ENCODE measurements at places on chromosomes 2 and 18.

- peak; percentile 89 for DNase-seq
Observed at GRCh38 chr2:101151146-101151858, at the start of gene TBC1D8. Gene TBC1D8, minus strand, starts transcription at chr2:101151382. Its CDS starts 129 bp downstream, at chr2:101151253.

- DNase-seq = no peak
Observed at GRCh38 chr18:58362027-58362575, 266.8 kb downstream of the ALPK2 start.

DNA sequence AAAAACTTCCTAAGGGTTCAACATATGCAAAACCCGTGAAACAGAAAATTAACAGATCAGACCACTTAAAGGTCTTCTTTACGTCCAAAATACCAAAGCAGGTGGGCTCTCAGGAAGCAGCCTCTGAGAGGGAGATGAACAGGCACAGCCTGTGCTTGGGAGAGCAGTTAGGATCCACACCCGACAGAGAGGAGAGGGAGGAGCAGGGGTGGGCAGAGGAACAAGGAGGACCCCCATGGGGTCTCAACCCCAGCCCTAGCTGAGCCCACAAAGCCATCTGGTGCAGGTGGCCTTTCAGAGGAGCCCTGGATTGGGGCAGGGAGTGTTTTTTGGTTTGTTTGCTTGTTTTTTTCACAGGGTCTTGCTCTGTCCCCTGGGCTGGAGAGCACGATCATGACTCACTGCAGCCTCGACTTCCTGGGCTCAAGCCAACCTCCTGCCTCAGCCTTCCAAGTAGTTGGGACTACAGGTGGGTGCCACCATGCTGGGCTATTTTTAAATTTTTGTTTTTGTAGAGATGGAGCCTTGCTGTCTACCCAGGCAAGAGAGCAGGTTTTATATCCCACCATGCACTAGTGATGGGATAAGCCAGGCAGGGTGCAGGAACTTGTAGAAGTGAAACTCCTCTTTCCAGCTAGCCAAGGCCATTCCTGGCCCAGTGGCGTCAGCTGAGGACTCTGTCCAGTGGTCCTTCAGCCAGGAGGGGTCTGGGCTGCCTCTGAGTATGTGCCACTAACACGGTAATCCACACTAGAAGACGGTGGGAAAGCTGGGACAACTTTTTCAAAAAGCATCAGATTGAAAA, 154.1 kb upstream of the HDAC4 start:
- no peak for DNase-seq

- no peak for DNase-seq
Observed at GRCh38 chr2:149261692-149262091, 68.7 kb upstream of the LYPD6 start.

GRCh38 chr2:129253461-129253812, 726.0 kb upstream of the RAB6C start:
- no peak for DNase-seq

DNA sequence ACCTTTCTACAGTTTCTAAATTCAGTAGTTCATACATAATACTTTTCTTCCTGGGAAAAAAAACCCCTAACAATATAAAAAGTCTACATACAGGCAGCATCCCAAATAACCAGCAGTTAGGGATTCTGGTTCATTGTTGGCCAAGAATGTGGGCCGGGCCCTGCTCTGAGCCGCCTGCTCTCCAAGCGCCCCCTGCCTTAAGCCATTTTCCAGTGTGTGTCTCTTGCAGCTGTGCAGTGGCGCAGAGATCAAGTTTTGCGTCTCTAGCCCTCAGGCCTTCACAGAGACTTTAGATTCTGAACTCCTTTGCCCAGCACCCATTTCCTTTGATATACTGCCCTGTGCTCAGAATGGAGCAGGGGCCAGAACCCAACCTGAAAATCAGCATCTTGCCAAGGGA, 32.9 kb downstream of the RMC1 start:
- no peak for DNase-seq

GRCh38 chr18:23066504-23067039, 68.7 kb upstream of the CABLES1 start:
- DNase-seq = no peak

DNA sequence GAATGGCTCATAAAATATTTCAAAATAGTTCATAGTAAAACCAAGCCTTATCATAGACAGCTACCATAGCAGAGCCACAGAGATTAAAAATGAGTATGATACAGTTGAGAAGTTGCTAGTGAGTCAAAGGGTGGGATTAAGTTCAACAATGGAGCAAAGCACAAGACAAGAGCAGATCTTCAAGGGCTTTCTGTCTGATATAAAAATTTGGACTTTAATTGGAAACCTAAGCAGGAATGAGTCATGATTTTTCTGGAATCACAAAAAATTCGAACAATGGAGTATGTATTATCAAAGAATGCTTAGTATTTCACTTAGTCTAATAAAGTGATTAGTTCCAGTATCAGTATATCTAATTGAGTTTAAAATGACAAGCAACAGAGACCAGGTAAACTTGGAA, 487.3 kb upstream of the NETO1 start:
- no peak for DNase-seq

- no peak for DNase-seq
Observed at GRCh38 chr2:79952616-79953015, 351.9 kb downstream of the LRRTM1 start.

DNA sequence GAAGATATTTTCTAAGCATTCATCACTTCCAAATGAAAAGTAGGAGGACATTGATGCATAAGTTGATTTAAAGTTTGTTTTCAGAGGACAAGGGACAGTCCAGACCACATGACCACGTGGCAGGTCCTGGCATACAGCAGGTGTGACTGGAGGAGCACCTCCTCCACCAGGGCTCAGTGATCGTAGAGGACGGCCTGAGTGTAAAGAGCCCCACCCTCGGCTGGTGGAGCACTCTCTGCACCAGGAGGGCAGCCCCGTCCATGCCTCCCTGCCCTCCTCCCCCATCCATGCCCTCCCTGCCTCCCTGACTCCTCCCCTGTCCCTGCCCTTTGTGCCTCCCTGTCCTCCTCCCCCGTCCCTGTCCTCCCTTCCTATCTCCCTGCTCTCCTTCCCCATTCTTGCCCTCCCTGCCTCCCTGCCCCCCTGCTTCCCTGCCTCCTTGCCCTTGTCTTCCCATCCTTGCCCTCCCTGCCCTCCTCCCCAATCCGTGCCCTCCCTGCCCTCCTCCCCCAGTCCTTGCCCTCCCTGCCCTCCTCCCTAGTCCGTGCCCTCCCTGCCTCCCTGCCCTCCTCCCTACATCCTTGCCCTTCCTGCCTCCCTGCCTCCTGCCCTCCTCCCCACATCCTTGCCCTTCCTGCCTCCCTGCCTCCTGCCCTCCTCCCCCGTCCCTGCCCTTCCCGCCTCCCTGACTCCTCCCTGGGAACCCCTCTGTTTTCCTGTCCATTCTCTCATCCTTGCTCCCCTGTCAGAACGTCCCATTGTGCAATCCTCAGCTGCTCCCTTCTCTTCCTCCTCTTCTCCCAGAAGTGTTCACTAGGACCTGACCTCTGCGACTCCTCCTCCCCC, 47.9 kb downstream of the ANKMY1 start:
- no peak for DNase-seq

GRCh38 chr2:45390441-45390840, 220.6 kb downstream of the SRBD1 start:
- no peak for DNase-seq

DNA sequence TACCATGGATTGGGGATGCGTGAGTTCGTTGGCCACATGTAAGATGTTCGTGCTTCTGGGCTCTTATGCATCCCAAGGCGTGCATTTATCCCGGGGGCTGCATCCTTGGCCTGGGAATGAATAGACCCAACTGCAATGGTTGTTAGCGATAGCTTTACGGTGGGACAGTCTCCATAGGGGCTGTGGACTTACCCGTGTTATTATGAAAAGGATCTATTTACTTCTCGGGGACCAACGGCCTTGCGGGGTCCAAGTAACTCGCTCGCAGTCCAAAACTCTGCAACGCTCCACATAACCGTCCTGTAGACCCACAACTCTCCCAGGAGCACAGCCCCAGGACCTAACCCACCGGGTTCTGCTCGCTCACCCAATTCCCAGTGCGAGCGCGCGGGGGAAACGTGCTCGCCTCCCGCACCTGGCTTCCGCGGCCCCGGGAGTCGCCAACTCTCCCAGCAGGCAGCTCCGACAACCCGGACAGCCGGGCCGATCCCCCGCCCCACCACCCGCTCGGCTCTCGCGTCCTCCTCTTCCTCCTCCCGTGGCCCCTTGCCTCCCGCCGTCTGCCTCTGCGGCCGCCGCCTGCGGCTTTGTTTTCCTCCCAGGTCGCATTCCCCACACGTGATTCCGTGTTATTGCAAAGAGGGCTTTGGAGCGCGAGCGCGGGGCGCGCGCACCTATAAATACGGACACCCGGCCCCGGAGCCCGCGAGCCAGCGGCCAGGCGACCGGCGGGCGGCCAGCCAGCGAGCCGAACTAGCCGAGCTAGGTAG, at the start of gene CABLES1:
TSS of gene CABLES1 (plus strand) at position 706 of the 770 bp plus-strand sequence. CDS start 278 bp downstream, outside the sequence.
- peak; percentile 70 for DNase-seq

DNA sequence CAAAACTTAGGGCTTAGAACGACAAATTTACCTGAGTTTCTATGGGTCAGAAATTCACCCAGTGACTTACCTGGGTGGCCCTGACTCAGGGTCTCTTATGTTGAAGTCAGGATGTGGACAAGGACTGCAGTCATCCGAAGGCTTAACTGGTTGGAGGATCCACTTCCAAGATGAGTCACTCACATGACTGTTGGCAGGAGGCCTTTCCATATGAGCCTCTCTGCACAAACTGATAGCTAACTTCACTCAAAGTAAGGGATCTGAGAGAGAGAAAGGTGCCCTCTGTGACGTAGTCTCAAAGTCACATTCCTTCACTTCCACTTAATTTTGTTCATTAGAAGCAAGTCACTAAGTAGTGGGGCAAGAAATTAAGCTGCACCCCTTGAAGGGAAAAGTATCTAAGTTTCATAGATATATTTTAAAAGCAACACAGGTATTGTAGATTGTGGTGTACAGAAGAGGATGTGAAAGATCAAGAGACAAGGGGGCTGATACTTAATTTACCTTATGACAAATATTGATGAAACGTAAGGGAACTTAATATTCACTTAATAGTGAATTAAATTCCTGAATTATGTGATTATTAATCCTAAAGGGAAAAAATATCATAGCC, 48.4 kb downstream of the TANK start:
- no peak for DNase-seq

DNA sequence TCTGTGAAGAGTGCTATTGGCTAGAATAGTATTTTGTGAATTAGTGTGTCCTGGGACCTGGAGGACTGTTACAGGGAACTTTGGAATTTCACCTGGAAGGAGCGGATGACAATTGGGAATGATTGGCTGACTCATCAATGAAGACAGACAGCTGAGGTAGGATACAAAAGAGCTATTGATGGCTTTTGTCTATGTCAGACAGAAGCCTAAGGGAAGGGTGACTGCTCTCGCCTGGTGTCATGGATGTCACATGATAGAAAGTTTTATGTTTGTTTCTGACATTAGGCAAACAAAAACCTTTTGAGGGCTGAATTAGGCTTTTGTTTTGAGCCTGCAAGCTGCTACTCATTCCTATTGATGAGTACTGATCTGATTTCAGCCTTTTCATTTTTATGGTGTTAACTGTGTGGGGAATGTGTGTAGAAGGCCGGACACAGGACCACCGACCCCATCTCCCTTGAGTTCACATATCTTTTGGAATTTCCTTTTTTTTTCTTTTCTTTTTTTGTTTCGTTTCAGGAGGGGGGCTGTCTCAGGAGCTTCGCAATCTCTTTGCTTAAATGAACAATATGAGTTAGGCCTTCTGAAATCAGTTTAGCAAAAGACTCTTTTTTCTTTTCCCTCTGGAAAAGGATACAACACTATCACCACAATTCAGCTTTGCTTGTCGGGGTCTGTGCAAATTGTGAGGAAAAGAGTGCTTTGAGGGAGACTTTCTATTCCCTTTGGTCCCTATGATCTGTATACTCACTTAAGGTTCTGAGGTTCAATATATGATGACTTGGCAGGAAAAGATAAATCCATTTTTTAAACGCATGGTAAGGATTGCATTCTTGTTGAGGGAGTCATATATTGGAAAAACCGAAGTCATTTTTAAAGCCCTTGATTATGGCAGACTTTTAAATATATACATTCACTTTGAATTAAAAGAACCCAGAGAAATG, 207.9 kb upstream of the FIGN start:
- no peak for DNase-seq

DNA sequence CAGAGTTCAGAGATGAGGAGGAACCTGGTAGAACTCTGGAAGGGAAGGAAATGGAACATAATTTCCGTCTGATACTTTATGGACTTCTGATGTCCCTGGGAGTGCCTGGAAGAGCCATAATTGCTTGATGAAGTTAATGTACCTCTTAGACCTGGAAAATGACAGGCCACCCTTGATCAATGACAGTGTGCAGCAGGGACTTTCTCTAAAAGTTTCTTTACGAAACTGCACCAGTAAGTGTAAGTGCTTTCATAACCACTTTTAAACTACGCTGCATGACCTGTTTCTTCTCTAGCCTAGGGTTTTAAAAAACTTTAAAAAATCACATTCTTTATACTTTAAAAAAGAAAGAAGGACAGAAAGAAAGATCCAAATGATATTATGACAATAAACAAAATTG, 164.5 kb downstream of the LPIN1 start:
- no peak for DNase-seq

- no peak for DNase-seq
Observed at GRCh38 chr18:36035253-36035652, 32.1 kb downstream of the RPRD1A start.

GRCh38 chr2:41736586-41736985, 311.2 kb upstream of the PKDCC start:
- no peak for DNase-seq

- no peak for DNase-seq
Observed at GRCh38 chr2:43758739-43759138, 15.1 kb upstream of the DYNC2LI1 start.

DNA sequence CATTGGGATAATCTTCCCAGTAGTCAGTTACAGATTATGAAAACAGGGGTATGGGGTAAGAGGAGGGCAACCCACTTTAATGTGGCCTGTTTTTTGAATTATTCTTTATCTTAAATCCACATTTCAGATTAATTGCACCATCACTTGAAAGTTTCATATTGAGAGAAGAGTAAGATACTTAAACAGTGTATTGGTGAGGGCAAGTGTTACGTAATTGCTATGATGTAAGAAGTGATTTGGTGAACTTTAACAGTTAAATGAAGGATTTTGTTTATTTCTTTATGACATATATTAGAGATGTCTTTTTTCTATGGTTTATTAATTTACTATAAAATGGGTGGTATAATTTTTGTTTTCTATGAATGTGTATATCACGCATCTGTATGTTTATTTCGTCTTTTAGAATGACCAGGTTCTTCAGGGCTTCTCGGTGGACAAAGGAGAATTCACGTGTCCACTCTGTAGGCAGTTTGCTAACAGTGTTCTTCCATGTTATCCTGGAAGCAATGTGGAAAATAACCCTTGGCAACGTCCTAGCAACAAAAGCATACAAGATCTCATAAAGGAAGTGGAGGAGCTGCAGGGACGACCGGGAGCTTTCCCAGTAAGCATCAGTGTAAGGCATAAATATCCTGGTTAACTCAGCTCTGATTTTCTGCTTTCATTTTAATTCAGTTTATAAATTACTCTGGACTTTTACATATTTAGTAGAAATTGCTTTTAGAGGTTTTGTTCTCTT, 171.2 kb upstream of the MYO3B start:
- DNase-seq = no peak

DNA sequence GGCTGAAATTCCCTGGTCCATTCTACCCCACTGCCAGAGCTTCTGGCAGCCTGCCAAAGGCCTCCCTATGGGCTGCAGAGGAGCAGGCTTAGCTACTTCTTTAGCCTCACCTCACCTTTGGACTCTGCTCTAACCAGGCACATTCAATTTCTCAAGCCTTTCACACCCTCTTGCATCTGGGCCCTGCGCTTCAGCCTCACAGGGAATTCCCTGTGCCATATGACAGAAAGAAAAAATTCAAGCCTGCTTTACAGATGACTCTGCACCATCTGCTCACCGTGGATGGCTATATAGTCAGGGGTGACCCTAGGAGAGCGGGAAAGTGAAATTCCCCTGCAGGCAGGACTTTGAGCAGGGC, 62.5 kb downstream of the REEP1 start:
- no peak for DNase-seq

- DNase-seq = peak; percentile 57
Observed at GRCh38 chr18:45621061-45621511, 5.8 kb downstream of the SLC14A2 start.
